ENCODE measurements at places on chromosomes 3 and 15.

DNA sequence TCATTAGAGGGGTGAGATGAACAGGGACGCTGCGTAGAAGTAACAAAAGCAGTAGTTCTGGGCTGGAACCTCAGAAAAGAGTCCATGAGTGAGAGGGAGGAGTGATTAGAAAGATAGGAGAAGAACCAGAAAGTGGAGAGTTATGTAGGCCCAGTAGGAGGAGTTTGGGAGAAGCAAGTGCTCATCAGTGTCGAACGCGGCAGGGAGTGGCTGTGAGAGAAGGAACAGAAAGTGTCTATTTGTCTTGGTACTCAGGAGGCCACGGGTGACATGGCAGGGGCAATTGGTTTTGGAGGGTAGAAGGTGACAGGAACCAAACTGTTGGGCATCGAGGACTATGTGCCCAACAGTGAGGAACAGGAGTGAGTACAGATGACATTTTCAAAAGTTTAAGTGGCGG is 1.3 kb upstream of the INSYN1 start:
- DNase-seq = no peak

DNA sequence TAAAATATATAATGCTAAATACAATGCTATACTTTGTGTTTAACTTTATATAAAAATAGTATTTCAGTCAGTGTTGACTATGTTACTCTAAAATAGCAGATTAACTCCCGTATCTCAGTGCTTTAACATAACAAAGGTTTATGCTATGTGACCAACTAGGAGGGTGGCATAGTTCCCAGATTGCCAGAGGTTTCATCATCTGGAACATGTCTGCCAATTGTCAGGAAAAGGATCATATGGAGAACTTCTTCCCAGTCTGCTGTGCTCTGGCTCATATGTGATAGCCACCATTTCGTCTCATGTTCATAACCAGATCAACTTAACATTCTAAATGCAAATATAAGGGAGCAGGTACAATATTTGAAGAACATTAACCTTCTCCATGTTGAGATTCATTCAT is 720.2 kb downstream of the MCTP2 start:
- no peak for DNase-seq

DNA sequence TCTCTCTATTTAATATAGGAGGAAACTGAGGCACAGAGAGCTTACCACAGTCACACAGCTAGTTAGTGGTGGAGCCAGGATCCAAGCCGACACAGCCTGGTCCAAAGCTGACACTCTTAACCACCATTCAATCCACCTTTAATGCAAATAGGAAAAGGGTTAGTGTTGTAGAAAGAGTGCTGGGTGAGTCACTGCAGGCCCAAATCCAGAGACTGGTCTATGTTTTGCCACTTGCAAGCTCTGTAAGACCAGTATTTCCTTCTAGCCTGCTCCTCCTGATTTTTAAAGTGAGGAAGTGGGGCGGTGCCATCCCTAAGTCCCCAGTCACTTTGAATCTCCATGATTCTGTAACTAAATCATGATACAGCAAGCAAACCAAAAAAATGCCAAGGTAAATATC is 111.0 kb downstream of the MECOM start:
- DNase-seq = no peak

- DNase-seq = no peak
Observed at GRCh38 chr3:122030381-122031122, 8.5 kb upstream of the ILDR1 start.

- DNase-seq = no peak
Observed at GRCh38 chr3:151178208-151178845, 24.7 kb downstream of the GPR171 start.

DNA sequence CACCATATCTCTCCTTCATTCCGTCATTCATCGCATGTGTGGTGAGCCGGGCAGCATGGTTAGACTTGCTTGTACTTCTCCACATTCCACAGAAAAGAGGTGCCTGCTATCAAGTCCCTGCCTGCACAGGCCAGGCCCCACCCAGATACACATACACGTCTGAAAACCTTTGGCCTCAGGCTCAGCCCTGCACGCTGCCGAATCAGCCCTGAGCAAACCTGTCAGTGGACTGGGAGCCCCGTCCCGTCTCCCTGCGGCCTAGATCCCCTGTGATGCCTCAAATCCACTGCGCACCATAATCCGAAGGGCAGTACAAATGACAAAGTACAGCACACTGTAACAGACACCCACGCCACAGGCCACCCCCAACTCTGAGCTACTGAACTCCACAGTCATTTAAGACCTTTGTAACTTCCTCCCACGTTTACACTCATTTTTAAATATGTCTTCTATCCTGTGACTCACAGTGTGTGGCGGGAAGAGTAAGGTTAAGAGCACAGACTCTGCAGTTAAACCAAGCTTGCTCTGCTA is 67.1 kb downstream of the MB21D2 start:
- DNase-seq = no peak

GRCh38 chr3:81788044-81788443 is 26.6 kb upstream of the GBE1 start:
- DNase-seq = no peak

GRCh38 chr3:42843713-42844411 is 31.8 kb downstream of the CYP8B1 start:
- no peak for DNase-seq

DNA sequence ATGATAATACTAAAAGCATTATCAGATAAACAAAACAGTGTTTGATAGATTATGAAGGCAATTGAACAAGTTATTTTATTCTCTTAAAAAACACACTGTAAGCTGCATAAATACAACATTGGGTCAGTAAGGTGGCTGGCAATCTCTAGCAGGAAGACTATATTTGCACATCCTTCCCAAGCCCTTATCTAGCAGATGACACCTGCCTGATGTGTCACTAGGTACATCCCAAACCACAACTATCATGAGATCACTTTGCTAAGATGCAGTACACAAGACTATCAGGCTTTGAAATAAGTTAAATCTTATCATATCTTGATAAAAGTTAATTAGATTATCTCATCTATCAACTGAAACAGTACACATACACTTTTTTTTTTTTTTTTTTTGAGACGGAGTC is 417.4 kb downstream of the MECOM start:
- DNase-seq = no peak

DNA sequence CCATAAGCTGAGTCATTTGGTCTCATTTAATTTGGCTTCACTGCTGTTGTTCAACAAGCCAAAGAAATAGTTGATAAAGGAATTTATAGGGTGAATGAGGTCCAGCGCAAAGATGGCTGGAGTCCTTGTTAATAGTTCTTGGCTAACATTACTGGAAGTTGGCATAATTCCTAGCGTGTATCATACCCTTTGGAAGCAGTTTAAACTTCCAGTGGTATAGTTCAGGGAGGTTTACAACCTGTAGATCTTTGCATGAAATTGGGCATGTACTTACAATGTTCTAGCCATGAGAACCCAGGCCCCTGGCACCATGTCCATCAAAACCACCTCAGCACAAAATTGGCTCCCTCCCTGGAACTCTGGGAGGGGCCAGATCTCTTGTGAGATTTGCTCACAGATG is 380.8 kb downstream of the LRTM1 start:
- DNase-seq = no peak

DNA sequence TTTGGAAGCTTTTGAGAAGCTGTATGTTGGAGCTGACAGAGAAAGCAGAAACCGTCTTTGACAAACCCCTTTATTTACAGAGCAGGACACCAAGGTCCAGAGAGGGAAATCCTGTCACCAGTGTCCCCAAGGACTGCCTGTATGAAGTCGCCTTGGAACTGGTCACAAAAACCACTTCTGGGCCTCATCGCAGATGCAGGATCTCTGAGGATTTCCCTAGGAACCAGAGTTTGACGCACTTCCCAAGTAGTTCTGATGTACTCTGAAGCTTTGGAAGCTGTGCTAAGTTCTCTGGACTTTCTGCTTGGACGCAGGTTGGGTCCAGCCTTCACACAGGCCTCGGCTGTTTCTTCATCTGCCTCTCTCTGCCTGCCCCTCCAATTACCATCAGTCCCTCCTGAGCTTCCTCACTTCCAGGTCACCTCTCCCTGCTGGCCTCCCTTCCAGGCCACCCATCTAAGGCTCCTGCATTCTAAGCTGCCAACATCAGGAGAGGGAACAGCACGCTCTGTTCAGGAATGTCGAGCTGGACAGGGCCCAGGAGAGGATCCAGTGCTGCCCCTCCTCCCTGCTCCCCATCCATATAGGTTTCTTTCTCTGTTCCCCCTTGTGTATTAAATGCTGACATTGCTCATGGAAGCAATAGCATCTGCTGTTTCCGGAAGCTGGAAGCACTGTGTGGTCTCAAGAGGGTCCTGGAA is 270.8 kb downstream of the OPA1 start:
- no peak for DNase-seq

- no peak for DNase-seq
Observed at GRCh38 chr15:29425864-29426263, 156.2 kb upstream of the NSMCE3 start.

GRCh38 chr3:28206479-28206878 is 34.9 kb upstream of the CMC1 start:
- no peak for DNase-seq

DNA sequence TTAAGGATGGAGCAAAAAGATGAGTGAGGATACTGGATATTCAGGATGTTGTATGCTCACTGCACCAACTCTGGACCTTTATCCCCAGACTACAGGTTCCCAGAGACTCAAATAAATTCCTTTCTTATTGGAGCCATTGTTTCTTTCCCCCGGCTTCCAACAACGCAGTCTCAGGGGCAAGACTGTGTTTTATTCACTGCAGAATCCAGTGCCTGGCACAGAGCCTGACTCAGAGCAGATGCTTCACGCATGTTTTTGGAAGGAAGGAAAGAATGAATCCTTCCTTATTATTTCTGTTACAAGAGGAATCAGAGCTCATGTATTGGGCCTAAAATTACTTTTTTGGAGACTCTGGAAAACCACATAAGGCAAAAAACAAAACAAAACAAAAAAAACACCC is 96.0 kb upstream of the VGLL4 start:
- DNase-seq = no peak
